Esophagus muscularis mucosa (tissue), 4 donors: ENCODE measurements at places on chromosomes 1 and 21.

GRCh38 chr1:240598216-240599001, 13.5 kb downstream of the GREM2 start:
- no peak overlapping the region for H3K27ac ChIP-seq
- DNase-seq: no peak
- H3K27me3 ChIP-seq: no peaks in the 10 kb centered on the region
- H3K4me1 ChIP-seq: no peaks in the 10 kb centered on the region
- H3K36me3 ChIP-seq: no peaks in the 10 kb centered on the region

- no peak overlapping the region for H3K27ac ChIP-seq
- H3K4me1 ChIP-seq: peaks cover 4% of the 10 kb centered on the region
- H3K27me3 ChIP-seq: no peaks in the 10 kb centered on the region
- DNase-seq: peak; percentile 84
- H3K4me3 ChIP-seq: no peak overlapping the region
Measured at GRCh38 chr1:47174656-47175020, 15.2 kb downstream of the PDZK1IP1 start.

DNA sequence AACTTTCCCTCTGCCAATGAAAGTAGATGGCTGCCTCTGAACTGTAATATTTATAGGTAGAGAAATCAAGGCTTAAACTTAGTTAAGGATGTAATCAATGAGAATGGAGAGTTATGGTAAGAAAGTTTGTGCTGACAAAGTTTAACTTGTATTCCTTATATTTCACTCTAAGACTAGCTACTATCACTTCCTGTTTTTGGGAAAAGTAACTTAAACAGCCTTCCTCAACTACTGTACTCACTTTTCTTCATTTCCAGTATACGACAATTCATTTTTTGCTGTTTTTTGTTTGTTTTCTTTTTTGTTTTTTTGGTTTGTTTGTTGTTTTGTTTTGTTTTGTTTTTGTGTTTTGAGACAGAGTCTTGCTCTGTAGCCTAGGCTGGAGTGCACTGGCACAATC, 3.7 kb downstream of the RGS18 start:
- no peaks in the 10 kb centered on the region for H3K27me3 ChIP-seq
- H3K4me1 ChIP-seq: no peaks in the 10 kb centered on the region
- no peak overlapping the region for H3K27ac ChIP-seq
- H3K4me3 ChIP-seq: no peak overlapping the region

DNA sequence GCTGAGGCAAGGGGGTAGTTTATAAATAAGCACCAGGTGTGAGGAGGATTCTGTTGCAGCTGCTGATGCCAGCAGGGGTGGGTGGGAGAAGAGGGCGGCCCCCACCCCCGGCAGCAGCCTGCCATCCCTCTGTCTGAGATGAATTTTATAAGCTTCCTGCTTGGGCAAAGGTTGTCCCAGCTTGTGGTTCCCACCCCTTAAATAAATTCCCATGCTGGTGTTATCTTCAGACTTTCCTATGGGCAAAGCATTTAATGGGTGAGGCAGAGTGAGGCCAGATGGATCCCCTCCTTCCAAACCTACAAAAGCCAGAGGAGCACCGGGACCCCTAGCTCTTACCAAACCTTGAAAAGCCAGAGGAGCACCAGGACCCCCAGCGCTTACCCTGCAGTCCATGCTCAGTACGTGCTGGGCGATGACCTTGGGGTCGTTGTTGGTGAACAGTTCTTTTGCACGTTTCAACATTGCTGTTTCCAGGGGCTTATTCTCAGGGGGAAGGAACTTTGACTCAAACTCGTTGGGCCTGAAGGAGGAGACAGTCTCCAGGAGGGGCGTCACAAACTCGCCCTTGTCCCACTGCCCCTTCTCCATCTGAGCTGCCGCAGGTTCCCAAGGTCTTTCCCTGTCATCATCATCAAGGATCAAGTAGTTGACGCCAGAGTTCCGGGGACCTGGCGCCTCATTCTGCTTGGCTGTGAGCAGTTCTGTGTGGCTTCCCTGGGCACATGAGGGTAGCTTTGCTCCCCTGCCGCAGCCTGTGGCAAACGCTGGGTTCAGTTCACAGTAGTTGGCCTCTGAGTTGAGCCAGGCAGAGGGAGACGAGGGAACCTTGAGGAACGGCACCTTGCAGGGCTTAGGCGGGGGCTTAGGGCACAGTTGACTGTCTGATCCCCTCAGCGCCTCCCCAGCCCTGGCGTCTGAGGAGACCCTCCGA, 99.5 kb downstream of the BCAR3 start:
- no peak overlapping the region for H3K27ac ChIP-seq
- DNase-seq: no peak
- no peaks in the 10 kb centered on the region for H3K27me3 ChIP-seq
- H3K4me1 ChIP-seq: peaks cover 26% of the 10 kb centered on the region
- no peak overlapping the region for H3K4me3 ChIP-seq
- H3K36me3 ChIP-seq: peaks cover 75% of the 10 kb centered on the region

GRCh38 chr1:8731162-8731561, 86.3 kb downstream of the RERE start:
- H3K4me1 ChIP-seq: peaks cover 8% of the 10 kb centered on the region
- H3K36me3 ChIP-seq: no peaks in the 10 kb centered on the region
- no peaks in the 10 kb centered on the region for H3K27me3 ChIP-seq
- DNase-seq: no peak

DNA sequence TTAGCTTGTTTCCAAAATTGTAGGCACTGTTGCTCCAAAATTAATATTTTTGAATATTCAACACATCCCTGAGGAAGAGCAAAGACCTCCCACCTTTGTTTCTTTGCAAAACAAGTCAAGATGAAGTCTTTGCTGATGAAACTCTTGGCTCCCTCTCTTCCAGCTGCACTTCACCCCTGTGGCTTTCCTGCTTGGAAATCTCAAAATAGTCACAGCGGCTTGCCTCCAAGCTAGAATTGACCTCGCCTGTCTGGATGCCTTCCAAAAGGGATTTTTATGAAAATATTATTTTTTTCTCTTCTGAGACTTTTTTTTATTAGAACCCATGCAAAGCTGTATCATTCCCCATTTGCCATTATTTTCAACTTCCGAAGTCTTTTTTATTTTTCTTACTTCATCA, 71.1 kb upstream of the MROH9 start:
- H3K36me3 ChIP-seq: no peaks in the 10 kb centered on the region
- H3K27me3 ChIP-seq: no peaks in the 10 kb centered on the region
- no peak overlapping the region for H3K4me3 ChIP-seq
- H3K27ac ChIP-seq: no peak overlapping the region

DNA sequence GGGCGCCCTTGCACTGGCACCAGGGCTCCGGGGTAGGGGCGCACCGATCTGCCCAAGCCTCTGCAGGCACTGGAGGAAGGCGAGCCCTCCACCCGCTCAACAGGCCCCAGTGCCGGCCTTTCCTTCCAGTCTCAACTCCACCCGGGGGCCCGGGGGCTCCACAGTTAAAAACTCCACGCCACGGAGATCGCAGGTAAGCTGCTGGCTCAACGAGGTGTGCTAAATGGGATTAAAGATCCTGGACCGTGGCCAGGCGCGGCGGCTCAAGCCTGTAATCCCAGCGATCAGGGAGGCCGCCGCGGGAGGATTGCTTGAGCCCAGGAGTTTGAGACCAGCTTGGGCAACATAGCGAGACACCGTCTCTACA, 536 bp downstream of the HSF2BP start:
- peaks cover 18% of the 10 kb centered on the region for H3K36me3 ChIP-seq
- DNase-seq: no peak
- H3K27me3 ChIP-seq: no peaks in the 10 kb centered on the region

GRCh38 chr21:31724552-31724951, 7.4 kb downstream of the SCAF4 start:
- H3K4me3 ChIP-seq: no peak overlapping the region
- no peak for DNase-seq
- H3K27ac ChIP-seq: no peak overlapping the region
- no peaks in the 10 kb centered on the region for H3K36me3 ChIP-seq
- peaks cover 65% of the 10 kb centered on the region for H3K4me1 ChIP-seq

GRCh38 chr21:39610703-39611102, 2.0 kb upstream of the B3GALT5 start:
- no peaks in the 10 kb centered on the region for H3K36me3 ChIP-seq
- H3K4me1 ChIP-seq: peaks cover 22% of the 10 kb centered on the region
- DNase-seq: peak; percentile 55
- H3K27me3 ChIP-seq: peaks cover 42% of the 10 kb centered on the region
- H3K4me3 ChIP-seq: no peak overlapping the region

- no peak within 1 kb of the TSS for H3K4me3 ChIP-seq
- no peaks in the 10 kb centered on the region for H3K36me3 ChIP-seq
- H3K4me1 ChIP-seq: no peaks in the 10 kb centered on the region
Measured at GRCh38 chr1:54017979-54018378, at the start of gene LDLRAD1. TSS of gene LDLRAD1 (minus strand) at chr1:54018186. CDS start at chr1:54018112, 74 bp downstream.

DNA sequence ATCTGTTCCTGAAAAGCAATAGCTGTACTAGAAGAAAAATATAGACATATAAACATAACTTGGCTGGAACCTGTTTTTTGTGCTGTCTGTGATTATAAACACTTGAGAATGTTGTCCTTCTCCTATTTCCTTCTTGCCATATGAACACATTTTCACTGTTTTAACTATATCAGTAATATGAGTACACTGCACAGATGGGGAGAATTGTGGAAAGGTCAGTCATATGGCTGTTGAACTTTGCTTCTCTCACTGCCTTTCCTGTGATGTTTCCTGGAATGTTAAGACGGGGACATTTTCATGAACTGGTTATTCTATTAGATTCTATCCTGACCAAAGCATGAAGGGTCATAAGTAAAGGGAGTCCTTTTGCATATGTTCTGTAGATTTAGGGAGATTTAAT, 24.9 kb downstream of the HMCN1 start:
- H3K27me3 ChIP-seq: no peaks in the 10 kb centered on the region
- H3K27ac ChIP-seq: no peak overlapping the region
- no peak for DNase-seq

DNA sequence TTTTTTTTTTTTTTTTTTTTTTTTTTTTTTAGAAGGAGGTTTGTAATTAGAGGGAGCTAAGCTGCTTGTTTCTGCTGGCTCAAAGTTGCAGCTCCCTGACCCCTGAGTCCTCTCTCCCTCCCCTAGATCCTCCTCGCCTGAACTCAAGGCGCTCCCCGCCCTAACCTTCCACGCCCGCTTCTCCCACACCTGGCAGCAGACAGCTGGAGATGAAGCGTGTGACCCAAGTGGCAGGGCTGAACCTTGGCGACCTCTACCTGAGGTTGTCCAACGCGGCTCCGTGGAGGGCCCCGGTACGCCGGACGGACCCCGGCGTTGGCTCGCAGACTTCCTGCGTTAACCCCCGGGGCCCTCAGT, 795 bp downstream of the NGF start:
- H3K27me3 ChIP-seq: no peaks in the 10 kb centered on the region
- peak overlapping the region; percentile 54 for H3K4me3 ChIP-seq
- H3K36me3 ChIP-seq: no peaks in the 10 kb centered on the region
- peaks cover 7% of the 10 kb centered on the region for H3K4me1 ChIP-seq

DNA sequence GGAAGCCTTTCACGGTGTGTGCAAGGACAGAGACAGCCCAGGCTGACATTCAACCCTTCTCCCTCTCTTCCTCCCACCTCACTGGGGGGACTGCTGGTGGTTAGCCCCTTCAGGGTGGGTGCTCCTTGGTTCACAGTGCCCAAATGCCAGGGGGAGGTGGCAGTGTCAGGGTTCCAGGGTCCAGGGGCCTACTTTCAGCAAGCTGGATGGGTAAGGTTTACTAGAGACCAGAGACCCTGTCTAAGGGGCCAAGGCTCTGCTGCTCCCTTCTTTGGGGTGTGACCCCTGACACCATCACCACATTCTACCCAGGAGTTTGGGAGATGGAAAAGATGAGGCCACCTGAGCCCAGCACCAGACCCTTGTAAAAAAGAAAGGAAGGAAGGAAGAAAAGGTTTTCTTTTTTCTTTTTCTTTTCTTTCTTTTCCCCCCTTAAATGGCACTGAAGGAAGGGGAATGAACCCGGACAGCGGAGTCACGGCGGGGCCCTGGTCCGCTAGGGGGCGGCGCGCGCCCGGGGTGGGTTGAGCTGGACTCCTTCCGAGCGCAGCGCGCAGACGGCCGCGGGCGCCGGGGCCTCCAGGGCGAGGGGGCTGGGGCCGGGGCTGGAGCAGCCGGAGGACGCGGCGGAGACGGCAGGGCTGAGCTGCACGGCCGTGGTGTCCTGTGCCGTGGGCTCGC, 18.8 kb downstream of the KNCN start:
- H3K27me3 ChIP-seq: no peaks in the 10 kb centered on the region
- no peak for DNase-seq
- peak overlapping the region; percentile 63 for H3K4me3 ChIP-seq

GRCh38 chr1:168688644-168689326, 40.2 kb downstream of the DPT start:
- no peaks in the 10 kb centered on the region for H3K36me3 ChIP-seq
- H3K4me1 ChIP-seq: no peaks in the 10 kb centered on the region
- peak overlapping the region; percentile 8 for H3K27ac ChIP-seq
- no peaks in the 10 kb centered on the region for H3K27me3 ChIP-seq

DNA sequence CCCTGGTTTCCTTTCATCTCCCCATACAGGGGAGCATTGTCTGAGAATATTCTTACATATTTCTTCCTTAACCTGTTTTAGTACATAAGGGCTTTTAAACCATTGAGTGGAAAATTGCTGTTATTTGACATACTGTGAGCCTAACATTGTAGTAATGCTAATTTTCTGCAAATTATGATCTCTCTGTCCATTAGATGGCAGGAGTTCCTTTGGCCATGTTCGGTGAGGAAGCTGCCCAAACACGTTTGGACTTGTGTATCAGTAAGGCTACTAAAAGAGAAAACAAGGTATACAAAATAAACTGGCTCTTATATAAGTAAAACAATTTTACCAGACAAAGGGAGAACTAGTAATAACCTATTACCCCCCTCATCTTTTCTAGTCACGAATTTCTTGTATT, 29.2 kb downstream of the CDC7 start:
- DNase-seq: no peak
- H3K4me3 ChIP-seq: no peak overlapping the region

DNA sequence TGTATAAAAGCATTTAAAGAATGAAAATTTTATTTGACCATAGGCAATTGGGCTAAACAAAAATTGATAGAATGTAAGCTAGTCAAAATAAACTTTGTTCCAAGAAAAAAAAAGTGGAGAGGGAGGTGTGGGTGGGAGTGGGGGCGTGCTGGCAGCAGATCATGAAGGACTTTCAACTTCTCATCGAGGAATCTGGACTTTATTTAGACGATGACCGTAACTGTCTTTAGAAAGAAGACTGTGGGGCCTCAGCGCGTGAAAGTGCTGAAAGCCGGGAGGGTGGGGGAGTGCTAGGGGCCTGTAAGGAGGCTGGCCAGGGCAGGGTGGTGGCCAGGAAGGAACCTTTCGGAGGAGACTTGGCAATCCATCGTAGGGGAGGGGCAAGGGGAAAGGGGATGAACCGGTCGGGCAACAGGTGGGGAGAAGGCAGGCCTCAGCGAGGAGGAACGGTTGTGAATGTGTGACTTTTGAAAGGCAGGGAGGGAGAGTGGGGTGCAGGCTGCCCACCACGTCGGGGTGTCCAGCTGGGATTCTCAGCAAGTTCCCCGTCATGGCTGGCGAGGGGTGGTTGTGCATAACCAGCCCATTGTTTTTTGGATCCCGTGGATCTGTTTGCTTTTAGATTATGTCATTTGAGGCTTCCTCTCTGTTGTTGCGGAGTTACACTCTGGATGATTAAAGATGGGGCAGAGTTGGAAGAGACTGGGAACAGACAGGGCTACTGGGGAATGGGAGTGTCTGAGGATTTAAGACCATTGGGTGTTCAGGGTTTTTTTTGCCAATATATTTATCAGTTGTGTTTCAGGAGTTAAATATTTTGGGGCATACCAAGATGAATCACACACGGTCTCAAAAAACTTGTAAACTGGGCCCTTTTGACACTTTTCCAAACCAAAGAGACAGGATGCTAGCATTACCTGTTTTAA, 35.5 kb downstream of the HUNK start:
- no peak overlapping the region for H3K27ac ChIP-seq
- DNase-seq: no peak
- no peaks in the 10 kb centered on the region for H3K36me3 ChIP-seq
- H3K27me3 ChIP-seq: no peaks in the 10 kb centered on the region
- H3K4me3 ChIP-seq: no peak overlapping the region
